ENCODE measurements at places on chromosomes 6 and 20.
A peak's percentile ranks its signal among the peaks of the same experiment; 100 is the strongest.

DNA sequence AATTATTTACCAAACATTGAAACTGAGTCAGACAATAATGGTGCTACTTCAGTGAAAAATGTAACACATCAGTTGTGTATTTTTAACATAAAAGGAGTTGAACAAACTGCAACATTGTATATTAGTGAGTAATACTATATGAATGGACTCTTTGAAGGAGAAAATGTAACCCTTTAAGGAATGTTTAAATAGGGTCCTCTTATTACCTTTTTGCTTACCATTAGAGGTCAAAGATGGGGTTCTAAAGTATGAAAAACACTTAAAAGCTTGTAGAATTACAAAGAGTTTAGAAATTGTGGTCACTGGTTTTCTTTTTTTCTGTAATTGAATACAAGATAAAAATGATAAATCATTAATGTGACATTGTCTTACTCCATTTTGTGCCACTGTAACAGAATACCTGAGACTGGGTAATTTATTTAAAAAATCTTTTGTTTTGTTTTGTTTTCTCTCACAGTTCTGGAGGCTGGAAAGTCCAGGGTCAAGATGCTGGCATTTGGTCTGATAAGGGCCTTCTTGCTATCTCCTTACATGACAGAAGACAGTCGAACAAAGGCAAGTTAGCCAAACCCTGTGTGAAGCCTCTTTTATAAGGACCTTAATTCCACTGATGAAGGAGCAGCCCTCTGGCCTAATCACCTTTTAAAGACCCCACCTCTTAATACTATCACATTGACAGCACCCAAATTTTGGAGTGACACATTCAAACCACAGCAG, 43.2 kb downstream of the SESN1 start:
- DNase-seq, result no peak

- DNase-seq, result no peak
These were observed 213.5 kb downstream of the RFPL4B start for GRCh38 chr6:112560651-112561050.

- DNase-seq, result no peak
These were observed 1.9 kb downstream of the BCAS1 start for GRCh38 chr20:54068495-54068894.

- no peak for DNase-seq
These were observed 134.5 kb downstream of the SMOC2 start for GRCh38 chr6:168575346-168576098.

GRCh38 chr6:96391776-96392360, 129.7 kb upstream of the UFL1 start:
- DNase-seq, result no peak

- DNase-seq, result no peak
These were observed 14.1 kb upstream of the TFAP2D start for GRCh38 chr6:50699051-50699775.

DNA sequence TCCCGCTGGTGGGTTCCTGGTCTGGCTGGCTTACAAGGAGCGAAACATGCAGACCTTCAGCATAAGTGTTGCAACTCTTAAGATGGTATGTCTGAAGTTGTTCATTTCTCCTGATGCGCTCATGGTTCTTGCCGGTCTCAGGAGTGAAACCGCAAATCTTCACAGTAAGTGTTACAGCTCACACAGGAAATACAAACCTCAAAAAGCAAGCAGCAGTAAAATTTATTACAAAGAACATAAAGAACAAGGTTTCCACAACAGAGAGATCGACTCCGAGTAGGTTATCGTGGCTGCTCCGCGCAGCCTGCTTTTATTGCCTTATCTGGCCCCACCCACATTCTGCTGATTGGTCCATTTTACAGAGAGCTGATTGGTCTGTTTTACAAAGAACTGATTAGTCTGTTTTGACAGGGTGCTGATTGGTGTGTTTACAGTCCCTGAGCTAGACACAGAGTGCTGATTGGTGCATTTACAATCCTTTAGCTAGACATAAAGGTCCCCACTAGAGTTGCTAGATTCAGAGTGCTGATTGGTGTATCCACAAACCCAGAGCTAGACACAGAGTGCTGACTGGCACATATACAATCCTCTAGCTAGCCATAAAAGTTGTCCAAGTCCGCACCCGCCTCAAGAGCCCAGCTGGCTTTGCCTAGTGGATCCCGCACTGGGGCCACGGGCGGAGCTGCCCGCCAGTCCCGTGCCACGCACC, 39.2 kb downstream of the TRIM27 start:
- peak; percentile 32 for DNase-seq

- no peak for DNase-seq
These were observed 215.2 kb downstream of the TMEM242 start for GRCh38 chr6:157107915-157108651.

GRCh38 chr6:109253366-109253765, 128.9 kb downstream of the CD164 start:
- DNase-seq, result no peak

GRCh38 chr20:48364688-48365421, 462.9 kb downstream of the PREX1 start:
- no peak for DNase-seq

DNA sequence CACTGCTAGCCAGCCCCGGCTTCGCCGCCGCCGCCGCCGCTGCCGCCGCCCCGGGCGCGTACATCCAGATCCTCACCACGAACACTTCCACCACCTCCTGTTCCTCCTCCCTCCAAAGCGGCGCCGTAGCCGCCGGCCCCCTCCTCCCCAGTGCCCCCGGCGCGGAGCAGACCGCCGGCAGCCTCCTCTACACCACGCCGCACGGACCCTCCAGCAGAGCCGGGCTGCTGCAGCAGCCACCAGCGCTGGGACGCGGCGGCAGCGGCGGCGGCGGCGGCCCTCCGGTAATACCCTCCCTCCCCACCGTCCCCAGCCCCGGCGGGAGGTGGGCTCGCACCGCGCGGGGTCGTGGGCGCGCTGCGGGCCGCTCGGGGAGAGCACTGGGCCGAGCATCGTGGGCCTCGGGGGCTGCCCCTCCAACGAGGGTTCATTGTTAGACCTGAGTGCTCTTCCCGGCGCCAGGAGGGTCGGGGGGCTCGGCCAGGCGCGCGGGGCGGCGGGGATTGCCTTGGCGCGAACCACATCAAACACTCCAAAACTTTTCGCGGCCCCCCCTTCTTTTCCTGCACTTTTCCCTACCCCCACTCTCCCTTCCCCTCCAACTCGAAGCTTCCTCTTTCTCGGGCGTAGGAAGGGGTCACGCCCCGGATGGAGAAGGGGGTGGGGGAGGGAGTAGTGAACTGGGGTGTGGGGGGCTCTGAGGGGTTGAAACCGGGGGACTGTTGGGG, 827 bp downstream of the E2F3 start:
- peak; percentile 33 for DNase-seq

DNA sequence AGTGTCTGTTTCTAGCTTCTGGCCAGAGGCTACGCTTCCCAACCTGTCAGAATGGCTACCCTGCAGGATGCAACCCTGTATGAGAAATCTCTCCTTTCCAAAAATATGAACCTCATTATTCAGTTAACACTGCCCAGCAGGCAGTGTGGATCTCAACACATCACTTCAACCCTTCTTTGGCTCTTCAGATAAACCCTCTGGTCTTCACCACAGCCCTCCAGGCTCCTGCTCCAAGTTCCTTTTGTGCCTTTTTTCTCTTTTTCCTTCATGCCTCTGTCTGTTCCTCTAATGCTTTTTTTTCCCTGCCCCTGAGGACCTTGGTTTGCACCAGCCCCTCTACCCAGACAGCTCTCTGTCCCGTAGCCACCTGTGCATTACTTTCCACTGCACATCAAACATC, 207.4 kb downstream of the MYLK4 start:
- DNase-seq, result no peak

DNA sequence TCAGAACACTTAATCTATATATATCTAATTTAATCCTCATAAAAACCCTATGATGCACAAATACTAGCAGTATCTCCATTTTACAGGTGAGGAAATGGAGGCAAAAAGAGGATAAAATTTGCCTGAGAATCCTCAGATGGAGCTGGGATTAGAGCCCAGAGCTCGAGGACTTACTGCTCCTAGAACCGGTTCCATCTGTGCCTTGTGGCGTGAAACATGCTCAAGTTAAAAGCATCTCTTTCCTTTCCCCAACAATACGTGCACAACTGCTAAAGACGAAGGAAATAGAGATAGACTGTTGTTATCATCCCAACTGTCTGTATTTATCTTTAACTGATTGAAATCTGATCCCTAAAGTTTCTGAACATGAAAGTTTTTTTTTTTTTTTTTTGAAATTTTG, 367.6 kb upstream of the SOX4 start:
- DNase-seq, result no peak

DNA sequence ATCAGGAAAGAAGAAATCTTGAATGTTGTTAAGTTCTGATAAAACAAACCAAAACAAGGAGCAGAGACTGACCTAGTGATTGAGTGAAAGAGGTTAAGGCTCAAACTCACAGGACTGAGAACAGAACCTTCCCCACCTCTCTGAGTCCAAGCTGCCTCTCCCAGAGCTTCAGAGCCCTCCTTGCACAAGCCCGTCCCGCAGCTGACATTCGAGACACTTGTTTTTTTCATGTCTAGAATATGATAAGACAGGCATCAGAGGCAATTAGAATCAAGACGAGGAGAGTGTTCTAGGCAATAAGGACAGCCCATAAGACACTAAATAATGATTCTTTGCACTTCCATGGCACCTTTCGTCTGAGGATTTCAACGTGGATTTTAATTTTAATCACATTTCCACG, 140.6 kb downstream of the PXDC1 start:
- no peak for DNase-seq

DNA sequence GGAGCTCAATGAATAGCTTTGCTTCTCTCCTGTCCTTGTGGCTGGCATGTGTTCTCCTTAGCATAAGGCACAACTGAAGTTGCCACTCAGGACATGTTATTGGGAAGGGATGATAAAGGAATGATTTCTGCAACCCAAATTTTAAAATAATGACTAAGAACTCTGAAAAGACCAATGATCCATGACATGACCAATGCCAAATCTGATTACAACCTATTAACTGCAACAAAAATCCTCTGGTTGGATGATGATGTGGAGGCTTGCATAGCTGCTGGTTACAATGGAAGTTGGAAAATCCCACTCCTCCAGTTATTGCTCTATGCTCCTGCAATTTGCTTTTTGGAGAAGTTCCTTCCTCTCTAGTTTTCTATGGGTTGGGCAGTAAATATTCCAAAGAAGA, 63.4 kb upstream of the FBXL4 start:
- no peak for DNase-seq

DNA sequence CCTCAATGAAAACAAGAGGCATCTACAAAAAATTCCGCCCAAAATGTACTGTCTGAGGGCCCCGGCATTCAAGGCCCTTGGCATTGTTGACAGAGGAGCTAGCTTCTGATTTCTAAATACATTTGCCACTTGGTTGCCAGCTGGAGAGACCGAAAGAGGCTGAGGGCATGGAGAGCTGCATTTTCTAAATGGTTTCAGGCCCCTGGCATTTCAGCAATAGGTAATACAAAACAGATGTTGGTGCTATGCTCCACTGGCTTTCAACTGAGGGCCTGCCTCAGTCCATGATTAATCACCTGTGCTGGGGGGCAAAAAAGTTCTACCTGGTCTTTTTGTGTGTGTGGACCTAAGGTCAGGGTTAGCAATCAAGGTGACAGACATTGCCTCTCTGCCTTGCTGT, 79.5 kb upstream of the ISM1 start:
- DNase-seq, result no peak

DNA sequence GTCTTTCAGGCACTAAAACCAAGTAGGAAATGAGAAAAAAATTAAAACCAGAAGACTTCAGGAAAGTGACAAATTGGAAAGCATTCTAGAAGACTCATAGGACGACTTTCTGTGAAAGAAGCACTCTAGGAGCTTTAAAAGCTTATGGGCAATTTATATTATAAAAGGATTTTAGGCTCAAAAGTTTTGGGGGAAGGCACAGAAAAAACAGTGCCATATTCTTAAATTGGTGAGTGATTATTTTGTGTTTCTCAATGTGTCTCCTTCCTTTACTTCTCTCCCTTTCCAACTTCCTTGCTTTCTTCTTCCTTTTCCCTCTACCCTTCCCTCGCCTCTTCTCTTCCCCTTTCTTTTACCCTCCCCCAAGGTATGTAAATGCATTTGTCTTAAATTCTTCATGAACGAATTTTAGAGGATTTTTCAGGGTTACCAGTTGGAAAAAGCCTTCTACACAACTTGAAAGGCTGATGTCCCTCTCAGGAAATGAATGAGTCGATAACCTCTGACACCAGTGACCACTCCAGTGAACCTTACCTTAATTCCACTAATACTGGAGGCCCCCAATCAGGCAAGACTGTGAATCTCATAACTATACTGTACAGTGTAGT, 2.6 kb upstream of the LIN28B start:
- no peak for DNase-seq

DNA sequence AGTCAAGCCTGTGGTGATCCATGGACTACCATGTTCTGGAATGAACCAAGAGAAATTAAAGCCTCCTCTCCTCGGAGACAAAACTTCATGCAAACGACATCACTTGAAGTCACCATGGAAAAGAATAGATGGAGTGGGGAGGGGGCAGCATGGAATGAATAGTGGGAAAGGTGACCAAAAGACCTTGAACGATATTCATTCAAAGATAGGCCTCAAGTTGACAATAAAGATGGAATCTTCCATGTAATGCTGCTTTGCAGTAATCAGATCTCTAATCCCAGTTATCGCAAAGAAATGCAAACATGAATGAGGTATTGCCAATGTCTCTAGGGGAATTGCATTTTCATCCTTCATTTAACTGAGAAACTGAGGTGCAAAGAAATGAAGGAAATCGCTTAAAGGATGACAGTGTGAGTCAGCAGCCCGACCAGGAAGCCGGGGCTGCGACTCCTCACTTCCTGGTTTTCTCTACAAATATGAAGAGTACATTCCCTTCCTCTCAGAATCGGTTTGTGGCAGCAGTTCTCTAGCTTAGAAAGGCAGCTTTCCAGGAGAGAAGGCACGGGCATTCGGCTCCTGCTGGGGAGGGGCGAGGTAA, 65.6 kb upstream of the RREB1 start:
- DNase-seq, result no peak

DNA sequence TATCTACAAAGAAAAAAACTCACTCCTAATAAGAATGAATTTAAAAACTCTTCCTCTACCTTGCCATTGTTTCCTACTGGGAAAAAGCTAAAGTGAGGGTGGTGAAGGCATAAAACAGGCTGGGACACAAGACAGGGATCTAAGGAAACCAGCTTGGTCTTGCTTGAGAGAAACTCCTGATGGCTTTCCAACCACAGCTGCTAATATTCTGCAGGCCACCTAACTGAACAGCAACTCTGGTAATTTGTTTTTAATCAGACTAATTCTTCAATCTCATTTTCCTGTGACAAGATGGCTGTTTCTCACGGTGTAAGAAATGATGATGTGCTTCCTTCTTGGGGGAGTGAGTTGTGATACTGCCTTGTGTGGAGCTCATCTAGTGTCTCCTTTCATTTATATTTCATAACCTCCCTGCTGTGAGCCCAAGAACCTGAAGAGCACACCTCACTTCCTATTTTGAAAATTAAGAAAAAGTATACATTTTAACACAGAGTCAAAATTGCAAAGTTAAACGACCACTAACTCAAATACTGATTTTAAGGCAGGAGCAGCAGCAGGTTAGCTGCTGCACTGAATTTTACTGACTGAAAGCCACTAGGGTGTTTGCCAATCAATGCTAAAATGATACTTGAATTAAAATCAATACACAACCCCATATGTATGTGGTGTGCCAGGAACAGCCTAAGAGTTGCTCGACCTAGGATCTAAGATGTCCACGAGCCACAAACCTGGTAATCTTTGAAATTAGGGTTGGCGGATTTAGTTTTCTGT, 58.0 kb downstream of the BACH2 start:
- no peak for DNase-seq

- no peak for DNase-seq
These were observed 35.9 kb downstream of the MOXD1 start for GRCh38 chr6:132365281-132365907.

GRCh38 chr6:55089325-55089724, 85.0 kb upstream of the HCRTR2 start:
- no peak for DNase-seq

All from T-helper 17 cell (primary cell).